ENCODE measurements at places on chromosomes 16 and 17. TPM values are rescaled to one million over a fixed set of nuclear protein-coding genes. Genes with fewer than 3 reads are reported as not detected.

GRCh38 chr17:63495491-63495890, 18.6 kb downstream of the ACE start:
- H3K27me3 ChIP-seq, result no peaks in the 10 kb centered on the region
- H3K4me1 ChIP-seq, result no peaks in the 10 kb centered on the region
- H3K36me3 ChIP-seq, result no peaks in the 10 kb centered on the region

GRCh38 chr17:67680445-67681224, 37.1 kb upstream of the NOL11 start:
- H3K27me3 ChIP-seq, result no peaks in the 10 kb centered on the region
- H3K4me1 ChIP-seq, result peaks cover 2% of the 10 kb centered on the region
- H3K36me3 ChIP-seq, result peaks cover 1% of the 10 kb centered on the region
- no peak overlapping the region for H3K4me3 ChIP-seq

DNA sequence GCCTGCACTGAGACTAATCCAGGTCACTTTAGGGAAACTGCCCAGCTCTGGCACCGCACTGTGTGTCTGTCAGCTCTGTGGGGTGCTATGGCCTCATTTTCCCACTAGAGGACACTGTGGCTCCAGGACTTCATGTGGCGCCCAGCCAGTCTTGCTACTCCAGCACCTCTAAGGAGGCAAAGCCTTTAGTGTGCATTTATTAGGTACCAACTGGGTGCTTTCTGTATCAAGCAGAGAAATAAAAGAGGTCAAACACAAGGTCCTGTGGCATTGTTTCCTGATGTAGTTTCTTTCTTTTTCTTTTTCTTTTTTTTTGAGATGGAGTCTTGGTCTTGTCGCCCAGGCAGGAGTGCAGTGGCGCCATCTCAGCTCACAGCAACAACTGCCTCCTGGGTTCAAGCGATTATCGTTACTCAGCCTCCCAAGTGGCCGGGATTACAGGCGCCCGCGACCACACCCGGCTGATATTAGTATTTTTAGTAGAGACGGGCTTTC, 12.5 kb upstream of the RHBDL3 start:
- no peaks in the 10 kb centered on the region for H3K36me3 ChIP-seq
- no peak overlapping the region for H3K4me3 ChIP-seq
- H3K27ac ChIP-seq, result no peak overlapping the region
- H3K4me1 ChIP-seq, result no peaks in the 10 kb centered on the region

- H3K36me3 ChIP-seq, result peaks cover 10% of the 10 kb centered on the region
- no peak overlapping the region for H3K4me3 ChIP-seq
- H3K4me1 ChIP-seq, result peaks cover 17% of the 10 kb centered on the region
- H3K27me3 ChIP-seq, result no peaks in the 10 kb centered on the region
Observed at GRCh38 chr17:17088086-17088485, 45.8 kb downstream of the MPRIP start.

The NIP7 gene
- 38.0 TPM for total RNA-seq

The NEK8 gene
- total RNA-seq, result 7.3 TPM

GRCh38 chr17:51435641-51436091, 175.3 kb downstream of the UTP18 start:
- no peaks in the 10 kb centered on the region for H3K36me3 ChIP-seq
- no peak overlapping the region for H3K27ac ChIP-seq
- peaks cover 33% of the 10 kb centered on the region for H3K4me1 ChIP-seq
- DNase-seq, result peak; percentile 25

GRCh38 chr17:69696650-69697049, 282.2 kb downstream of the MAP2K6 start:
- no peak overlapping the region for H3K4me3 ChIP-seq
- DNase-seq, result no peak
- no peaks in the 10 kb centered on the region for H3K27me3 ChIP-seq
- H3K4me1 ChIP-seq, result no peaks in the 10 kb centered on the region

The ARHGAP23 gene
- 0.17 TPM for total RNA-seq

The TMEM94 gene
- total RNA-seq, result 82.1 TPM

DNA sequence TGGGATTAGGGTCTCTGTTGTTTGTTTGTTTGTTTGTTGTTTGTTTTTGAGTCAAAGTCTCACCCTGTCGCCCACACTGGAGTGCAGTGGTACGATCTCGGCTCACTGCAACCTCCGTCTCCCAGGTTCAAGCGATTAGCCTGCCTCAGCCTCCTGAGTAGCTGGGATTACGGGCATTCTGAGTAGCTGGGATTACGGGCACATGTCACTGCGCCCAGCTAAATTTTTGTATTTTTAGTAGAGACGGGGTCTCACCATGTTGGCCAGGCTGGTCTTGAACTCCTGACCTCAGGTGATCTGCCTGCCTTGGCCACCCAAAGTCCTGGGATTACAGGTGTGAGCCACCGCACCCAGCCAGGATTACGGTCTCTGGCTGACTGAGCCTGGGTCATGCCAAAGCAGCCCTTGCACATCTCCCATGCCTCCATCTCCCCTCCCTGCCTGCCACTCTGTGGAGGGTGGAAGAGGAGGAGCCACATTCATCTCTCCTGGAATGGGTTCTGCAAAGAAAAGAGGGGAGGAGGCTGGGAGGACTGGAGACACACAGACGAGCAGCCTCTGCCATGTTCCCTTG, 59.2 kb downstream of the BEAN1 start:
- H3K4me1 ChIP-seq, result peaks cover 22% of the 10 kb centered on the region
- no peak overlapping the region for H3K27ac ChIP-seq
- no peaks in the 10 kb centered on the region for H3K27me3 ChIP-seq
- no peak overlapping the region for H3K4me3 ChIP-seq

DNA sequence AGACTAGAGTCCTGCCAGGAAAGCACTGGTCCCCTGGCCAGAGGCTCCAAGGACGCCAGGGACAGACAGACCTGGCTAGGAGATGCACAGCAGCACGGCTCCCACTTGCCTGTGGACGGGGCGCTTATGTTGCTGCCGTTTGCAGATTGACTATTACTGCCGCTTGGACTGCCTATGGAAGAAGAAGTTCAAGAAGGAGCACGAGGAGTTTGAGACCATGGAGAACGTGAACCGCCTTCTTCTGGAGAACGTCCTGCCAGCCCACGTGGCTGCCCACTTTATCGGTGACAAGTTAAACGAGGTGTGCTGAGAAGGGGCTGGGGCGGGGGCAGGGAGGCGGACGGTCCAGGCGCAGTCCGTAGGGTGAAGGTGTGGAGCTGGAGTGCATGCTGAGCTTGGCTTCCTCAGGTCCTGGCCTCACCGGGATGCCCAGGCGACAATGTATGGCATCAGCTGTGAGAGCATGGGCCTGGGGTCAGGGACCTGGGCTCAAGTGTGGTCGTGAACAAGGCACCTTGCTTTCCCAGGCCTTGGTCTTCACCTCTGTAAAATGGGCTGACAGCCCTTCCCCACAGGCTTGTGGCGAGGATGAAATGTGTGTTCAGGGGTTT, 45.6 kb downstream of the ADCY7 start:
- H3K27ac ChIP-seq, result peak overlapping the region; percentile 87
- no peak for DNase-seq
- peaks cover 64% of the 10 kb centered on the region for H3K36me3 ChIP-seq
- no peaks in the 10 kb centered on the region for H3K27me3 ChIP-seq
- H3K4me3 ChIP-seq, result no peak overlapping the region

- H3K4me1 ChIP-seq, result peaks cover 22% of the 10 kb centered on the region
- H3K4me3 ChIP-seq, result no peak overlapping the region
- H3K27ac ChIP-seq, result peak overlapping the region; percentile 74
- no peaks in the 10 kb centered on the region for H3K27me3 ChIP-seq
Observed at GRCh38 chr16:8645831-8646230, 24.3 kb downstream of the METTL22 start.

The BCAR1 gene
- total RNA-seq, result not detected

The RAB26 gene
- 0.42 TPM for total RNA-seq

GRCh38 chr17:81388091-81388611, 7.1 kb upstream of the BAHCC1 start:
- DNase-seq, result no peak
- no peaks in the 10 kb centered on the region for H3K4me1 ChIP-seq
- peak overlapping the region; percentile 38 for H3K4me3 ChIP-seq
- H3K27ac ChIP-seq, result no peak overlapping the region
- H3K36me3 ChIP-seq, result no peaks in the 10 kb centered on the region
- peaks cover 63% of the 10 kb centered on the region for H3K27me3 ChIP-seq

DNA sequence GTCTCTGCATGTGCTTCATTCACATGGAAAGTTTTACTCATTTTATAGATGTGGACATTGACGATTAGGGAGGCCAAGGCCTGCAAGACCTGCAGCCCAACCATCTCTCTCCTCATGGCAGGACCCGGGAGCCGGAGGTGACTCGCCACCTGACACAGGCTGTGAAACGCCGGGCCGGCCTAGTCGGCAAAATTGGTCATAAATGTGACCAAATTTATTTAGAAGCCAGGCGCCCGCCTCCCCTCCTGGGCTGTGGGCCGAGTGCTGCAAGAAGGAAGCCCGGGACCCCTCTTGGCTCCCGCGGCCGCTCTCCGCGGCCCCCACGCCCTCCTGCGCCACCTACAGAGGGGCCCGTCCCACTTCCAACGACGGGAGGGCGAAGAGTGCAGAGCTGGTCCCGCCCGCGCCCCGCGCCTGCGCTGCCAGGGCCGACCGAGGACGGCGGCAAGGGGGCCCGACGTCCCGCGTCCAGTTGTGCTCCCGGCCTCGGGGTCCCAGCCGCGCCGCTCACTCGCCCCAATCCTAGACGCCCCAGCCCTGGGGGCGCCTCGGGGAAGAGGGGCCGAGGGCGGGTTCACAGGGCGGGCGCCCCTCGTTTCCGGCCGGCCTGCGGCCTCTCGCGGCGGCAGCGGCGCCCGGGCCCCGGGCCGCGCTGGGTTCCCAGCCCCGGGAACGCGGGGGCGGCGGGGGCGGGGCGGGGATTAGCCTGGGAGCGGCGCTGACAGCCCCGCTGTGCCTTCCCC, 47.5 kb downstream of the WNT3 start:
- DNase-seq, result no peak
- H3K27me3 ChIP-seq, result peaks cover 53% of the 10 kb centered on the region

The KRTAP2-2 gene
- not detected for total RNA-seq

The KRT14 gene
- total RNA-seq, result not detected

The KRT28 gene
- total RNA-seq, result not detected

DNA sequence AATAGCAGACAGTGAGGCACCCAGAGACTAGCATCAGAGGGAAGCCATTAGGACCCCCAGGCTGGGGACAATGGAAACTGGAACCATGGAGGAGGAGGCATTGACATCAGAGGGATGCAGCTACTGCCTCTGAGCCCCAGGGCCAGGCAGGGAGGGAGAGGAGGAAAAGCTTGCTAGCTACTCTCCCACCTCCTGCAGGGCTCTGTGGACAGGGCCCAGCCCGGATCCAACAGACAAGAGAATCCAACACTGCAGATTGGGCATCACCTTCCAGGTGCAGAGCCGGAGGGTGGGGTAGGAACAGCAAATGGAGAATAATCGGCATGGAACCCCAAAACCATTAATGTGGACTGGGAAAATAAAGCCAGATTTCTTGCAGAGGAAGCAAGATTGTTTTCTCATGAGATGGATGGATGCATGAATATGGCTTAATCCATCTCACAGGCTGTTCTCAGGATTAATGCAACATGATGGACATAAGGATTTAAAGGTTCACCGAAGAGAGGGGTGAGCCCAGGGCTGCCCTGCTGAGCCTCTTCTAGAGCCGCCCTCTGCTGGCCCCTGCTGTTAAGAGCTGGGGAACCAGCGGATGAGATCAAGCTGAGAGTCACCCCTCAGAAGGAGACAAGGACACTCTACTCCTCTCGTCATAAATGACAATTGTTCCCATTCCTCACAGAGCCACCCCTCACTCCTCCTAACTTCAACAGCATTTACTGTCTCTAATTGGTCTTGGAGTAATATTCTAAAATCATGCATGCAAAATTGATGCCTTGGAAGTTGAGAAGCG, 48.8 kb downstream of the DNAH3 start:
- peak; percentile 14 for DNase-seq
- H3K4me3 ChIP-seq, result no peak overlapping the region
- no peaks in the 10 kb centered on the region for H3K36me3 ChIP-seq
- no peak overlapping the region for H3K27ac ChIP-seq
- no peaks in the 10 kb centered on the region for H3K4me1 ChIP-seq

- H3K27ac ChIP-seq, result peak overlapping the region; percentile 99
- H3K4me3 ChIP-seq, result peak overlapping the region; percentile 78
- H3K4me1 ChIP-seq, result peaks cover 43% of the 10 kb centered on the region
- peaks cover 46% of the 10 kb centered on the region for H3K36me3 ChIP-seq
- peak; percentile 74 for DNase-seq
Observed at GRCh38 chr17:78129351-78130089, 965 bp upstream of the TMC6 start.
